CD4-positive, alpha-beta T cell treated with Interleukin-17A for 4 hours (primary cell): ENCODE measurements at places on chromosomes 4 and X.
A peak's percentile ranks its signal among the peaks of the same experiment; 100 is the strongest.

DNA sequence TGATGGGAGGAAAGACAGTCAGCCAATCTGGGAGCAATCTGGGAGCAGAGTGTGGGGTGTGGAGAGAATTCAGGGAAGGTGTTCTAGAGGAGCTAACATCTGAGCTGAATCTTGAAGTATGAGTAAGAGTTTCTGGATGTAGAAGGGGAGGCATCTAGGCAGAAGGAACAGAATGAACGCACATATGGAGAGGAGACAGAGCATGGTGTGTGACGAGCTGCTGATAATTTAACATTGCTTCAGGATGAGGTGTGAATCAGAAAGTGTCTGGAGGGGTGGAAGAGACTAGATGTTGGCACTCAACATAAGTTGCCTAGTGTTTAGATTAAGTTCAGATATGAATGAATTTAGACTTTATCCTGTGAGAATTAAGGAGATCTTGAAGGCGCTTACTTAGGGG lies 58.9 kb downstream of the CPE start:
- DNase-seq: no peak

GRCh38 chrX:87064502-87064901 lies 453.1 kb upstream of the KLHL4 start:
- DNase-seq: no peak

DNA sequence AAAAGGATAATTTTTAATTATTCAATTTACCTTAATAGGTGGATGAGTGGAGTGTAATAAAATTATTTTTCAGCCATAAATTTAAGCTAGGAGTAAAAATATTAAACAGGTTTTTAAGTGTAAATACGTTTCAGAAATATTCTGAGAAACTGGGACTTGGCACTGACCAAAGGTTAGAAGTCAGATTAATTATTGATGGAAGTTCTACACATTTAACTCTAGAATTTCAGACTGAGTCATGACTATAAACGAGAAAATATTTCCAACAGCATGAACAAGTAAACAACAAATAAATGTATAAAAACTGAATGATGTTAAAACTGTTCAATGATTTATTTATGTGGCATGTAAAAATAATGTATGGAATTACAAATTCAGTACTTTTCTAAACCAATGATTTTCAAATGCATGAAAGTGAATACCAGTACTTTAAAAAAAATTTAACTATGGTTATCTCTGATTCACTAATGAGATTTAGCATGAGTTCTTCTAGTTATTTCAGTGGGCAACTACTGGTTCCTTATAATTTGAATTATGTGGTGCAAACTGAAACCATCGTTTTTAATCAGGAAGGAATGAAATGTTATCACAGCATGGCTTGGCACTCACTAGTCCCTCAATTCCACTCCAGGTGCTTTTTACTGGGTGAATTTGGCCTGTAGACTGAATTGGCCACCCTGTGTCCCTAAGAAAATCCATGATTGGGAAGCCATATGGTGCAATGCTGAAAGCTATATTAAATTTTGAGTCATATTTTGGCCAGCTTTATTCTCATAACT lies 244.2 kb downstream of the FSTL5 start:
- no peak for DNase-seq

DNA sequence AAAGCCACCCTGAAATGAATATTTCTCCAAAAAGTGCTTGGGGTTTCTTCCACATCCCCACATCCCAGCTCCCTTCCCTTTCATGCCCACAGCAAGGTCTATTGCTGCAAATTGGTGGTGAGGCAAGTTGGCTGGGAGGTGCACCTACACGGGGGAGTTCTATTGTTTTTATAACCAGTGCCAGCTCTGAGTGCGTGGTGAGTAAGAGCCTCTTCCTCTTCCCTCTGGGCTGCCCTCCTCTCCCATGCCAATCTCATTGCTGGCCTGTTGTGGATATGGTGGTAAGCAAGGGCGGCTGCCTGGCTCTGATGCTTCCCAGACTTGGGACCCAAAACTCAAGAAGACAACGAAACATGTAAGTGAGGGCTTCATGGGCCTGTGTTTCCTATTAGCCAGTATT lies 204.3 kb downstream of the SHROOM3 start:
- DNase-seq: no peak

DNA sequence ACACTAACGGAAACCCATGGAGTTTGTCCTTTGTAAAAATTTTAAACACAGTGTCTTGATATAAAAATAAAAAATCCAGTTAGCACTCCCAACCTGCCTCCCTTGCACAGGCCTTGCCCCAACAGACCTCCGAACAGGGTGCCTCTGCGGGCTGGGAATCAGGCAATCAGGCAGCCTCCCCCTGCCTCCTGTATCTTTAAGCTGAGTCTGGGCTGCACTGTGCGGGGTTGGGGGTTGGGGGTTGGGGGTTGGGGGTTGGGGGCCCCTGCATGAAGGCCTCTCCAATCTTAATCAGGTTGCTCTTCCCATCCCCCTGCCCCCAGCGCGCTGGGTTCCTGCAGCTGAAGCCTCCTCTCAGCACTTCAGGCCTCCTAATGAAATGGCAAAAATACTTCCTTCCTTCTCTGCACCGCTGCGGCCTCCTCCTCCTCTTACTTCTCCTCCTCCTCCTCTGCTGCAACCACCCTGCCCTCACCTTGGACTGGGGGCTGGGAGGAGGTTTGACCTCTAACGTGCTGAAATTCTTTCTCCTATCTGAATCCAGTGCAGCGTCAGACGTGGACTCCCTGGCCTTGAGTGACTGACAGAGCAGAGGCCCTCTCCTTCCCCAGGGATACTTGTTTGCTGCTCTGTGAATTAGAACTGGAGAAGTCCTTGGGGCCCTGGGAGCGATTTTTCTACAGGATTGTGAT lies 26.6 kb downstream of the NLGN3 start:
- no peak for DNase-seq

GRCh38 chrX:153030801-153031200 lies 25.5 kb upstream of the PNMA3 start:
- DNase-seq: no peak

DNA sequence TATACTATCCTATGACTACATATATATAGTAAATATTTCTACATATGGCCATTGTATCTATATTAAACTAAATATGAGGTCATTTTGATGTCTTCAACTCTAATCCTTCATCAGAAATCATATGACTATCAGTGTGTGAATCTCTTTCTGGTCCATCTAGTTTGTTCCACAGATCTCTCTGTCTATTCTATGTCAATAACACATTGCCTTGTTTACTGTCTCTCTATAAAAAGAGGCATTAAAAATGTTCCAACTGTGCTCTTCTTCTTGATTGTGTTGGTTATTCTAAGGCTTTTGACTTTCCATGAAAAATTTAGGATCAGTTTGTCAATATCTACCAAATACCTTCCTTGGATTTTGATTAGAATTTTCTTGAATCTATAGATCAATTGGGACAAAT lies 338.3 kb upstream of the FSTL5 start:
- DNase-seq: no peak

DNA sequence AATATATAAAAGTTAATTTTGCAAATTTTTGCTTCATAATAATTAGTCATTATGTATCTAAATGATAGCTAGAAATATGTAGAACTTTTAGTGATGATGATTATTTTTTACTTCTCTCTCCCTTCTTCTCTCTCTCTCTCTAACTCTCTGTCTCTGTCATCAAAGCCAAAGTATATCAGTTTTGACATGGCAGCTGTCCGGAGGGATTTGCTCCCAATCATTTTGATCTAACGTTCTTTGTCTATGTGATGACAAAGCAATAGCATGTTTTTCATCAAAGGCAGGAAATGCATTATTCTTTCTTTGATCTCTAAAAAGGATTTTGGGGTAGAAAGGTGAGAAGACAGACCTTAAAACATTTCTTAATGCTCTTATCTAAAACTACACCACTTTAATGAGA lies 402.1 kb downstream of the PDGFC start:
- DNase-seq: no peak

GRCh38 chrX:111447298-111447697 lies 35.3 kb upstream of the DCX start:
- peak; percentile 4 for DNase-seq

DNA sequence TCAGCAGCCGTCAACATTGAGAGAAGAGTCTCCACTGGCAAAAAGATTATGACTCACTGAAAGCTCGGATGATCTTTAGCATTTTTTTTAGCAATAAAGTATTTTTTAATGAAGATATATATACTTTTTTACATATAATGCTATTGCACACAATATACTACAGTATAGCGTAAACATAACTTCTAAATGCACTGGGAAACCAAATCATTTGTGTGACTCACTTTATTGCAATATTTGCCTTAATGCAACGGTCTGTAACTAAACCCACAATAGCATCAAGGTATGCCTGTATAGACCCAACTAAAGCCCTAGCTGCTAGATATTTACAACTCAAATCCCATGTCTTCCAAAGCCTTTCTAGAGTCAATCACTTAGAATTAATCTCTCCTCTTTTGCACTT lies 52.3 kb upstream of the EDNRA start:
- no peak for DNase-seq

DNA sequence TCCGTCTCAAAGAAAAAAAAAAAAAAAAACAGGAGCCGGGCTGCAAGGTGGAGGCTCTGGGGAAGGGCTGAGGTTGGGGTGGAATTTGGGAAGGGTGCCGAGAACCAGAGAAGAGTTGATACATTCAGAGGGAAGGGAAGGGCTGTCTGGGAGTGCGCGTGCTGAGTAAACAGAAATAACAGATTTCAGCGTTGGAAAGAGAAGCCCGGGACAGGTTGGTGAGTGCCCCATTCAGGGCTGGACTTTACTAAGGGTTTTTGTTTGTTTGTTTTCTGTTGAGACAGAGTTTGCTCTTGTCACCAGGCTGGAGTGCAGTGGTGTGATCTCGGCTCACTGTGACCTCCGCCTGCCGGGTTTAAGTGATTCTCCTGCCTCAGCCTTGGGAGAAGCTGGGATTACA lies 1.7 kb upstream of the IL3RA start:
- no peak for DNase-seq

- no peak for DNase-seq
These were observed 20.2 kb downstream of the CCNG2 start for GRCh38 chr4:77177199-77177598.

DNA sequence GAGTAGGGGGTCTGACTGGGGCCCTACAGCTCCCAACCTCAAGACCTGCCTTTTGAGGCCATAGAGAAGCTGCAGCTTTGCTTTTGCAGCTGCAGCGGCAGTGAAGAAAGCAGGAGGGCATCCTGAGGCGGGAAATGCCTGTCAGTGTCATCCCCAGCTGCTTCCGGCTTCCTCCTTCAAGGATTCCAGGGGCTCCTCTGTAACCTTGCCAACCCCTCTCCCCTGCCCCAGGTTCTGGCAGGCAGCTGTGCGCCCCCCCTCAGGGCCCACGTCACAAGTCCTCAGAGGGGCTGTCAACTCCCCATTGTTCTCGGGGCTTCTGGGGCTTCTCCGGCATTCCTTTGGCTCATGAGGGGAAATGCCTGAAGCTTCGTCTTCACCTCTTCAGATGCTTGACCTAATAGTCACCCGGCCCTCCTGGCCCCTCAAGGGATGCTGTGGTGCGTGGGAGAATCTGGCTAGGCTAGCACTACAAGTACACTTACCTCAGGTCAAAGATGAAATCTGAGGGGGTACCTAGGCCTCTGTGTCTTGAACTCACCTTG lies 31.9 kb downstream of the APLN start:
- DNase-seq: no peak

- no peak for DNase-seq
These were observed 33.1 kb downstream of the DCTD start for GRCh38 chr4:182884040-182884439.

- no peak for DNase-seq
These were observed 66.3 kb downstream of the DHRSX start for GRCh38 chrX:2434270-2435163.

DNA sequence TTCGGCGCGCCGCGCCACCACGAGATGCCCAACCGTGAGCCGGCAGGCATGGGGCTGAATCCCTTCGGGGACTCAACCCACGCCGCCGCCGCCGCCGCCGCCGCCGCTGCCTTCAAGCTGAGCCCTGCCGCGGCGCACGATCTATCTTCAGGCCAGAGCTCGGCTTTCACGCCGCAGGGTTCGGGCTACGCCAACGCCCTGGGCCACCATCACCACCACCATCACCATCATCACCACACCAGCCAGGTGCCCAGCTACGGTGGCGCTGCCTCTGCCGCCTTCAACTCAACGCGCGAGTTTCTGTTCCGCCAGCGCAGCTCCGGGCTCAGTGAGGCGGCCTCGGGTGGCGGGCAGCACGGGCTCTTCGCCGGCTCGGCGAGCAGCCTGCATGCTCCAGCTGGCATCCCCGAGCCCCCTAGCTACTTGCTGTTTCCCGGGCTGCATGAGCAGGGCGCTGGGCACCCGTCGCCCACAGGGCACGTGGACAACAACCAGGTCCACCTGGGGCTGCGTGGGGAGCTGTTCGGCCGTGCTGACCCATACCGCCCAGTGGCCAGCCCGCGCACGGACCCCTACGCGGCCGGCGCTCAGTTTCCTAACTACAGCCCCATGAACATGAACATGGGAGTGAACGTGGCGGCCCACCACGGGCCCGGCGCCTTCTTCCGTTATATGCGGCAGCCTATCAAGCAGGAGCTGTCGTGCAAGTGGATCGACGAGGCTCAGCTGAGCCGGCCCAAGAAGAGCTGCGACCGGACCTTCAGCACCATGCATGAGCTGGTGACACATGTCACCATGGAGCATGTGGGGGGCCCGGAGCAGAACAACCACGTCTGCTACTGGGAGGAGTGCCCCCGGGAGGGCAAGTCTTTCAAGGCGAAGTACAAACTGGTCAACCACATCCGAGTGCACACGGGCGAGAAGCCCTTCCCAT lies 1.1 kb downstream of the ZIC3 start:
- no peak for DNase-seq

DNA sequence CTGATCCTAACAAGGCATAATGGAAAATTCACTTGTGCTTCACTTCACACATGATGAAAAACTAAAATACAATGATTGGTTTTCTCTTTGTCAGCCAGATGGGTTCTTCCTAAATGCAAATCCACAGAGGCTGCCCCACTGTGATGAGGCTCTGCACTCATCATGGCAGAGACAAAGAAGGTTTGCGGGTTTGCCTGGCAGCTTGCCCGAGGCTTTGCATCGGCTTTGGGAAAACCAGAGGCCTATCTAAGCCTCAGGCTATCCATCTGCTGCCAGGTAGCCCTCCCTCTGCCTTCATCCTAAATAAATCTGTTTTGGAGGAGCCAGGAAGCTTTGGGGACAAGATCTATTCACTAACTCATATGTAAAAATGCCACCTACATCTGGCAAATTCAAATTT lies 244.2 kb downstream of the PACRGL start:
- DNase-seq: no peak
